Bone marrow (tissue), 2 donors: ENCODE measurements at places on chromosomes 13 and 19.

DNA sequence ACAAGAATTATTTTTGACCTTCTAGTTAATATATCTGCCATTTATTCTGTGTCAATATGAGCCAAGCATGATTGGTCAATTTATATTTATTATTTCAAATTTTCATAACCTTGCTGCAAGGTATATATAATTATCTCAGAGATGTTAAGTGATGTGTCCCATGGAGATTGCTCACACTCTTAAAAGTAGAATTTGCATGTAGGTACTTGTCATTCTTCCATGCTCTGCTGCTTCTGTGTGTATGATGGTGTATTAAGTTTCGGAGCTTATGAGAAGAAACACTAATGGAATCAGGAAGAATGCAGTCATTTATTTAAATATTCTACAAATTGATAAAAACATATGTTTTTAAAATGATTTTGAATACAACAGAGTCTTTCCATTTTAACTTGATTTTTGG, 586.8 kb upstream of the MIR17HG start:
- DNase-seq: no peak

DNA sequence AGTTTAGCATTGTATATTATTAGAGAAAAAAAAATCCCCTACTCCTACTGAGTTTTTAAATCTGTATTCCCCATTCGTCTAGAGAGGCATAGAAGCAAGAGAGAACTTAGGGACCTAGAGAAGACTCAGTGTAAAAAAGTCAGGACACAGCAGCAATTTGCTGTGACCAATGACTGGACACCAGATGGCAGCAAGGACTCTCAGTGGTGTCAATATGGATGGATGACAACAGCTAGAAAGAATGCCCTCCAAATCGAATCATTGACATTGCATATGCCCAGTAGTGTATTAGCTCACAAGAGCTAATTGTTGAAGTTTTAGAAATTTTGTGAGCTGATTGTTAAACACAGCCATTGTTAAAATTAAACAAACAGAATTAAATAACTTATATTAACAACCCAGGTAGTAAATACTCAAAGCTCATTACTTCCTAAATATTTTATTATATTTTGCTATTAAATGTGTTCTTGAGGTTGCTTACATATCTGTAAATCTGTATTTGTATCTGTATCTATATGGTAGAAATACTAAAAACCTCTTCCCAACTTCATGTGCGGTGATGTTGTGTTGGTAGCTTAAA, 43.9 kb downstream of the SIAH3 start:
- DNase-seq: peak; percentile 27

DNA sequence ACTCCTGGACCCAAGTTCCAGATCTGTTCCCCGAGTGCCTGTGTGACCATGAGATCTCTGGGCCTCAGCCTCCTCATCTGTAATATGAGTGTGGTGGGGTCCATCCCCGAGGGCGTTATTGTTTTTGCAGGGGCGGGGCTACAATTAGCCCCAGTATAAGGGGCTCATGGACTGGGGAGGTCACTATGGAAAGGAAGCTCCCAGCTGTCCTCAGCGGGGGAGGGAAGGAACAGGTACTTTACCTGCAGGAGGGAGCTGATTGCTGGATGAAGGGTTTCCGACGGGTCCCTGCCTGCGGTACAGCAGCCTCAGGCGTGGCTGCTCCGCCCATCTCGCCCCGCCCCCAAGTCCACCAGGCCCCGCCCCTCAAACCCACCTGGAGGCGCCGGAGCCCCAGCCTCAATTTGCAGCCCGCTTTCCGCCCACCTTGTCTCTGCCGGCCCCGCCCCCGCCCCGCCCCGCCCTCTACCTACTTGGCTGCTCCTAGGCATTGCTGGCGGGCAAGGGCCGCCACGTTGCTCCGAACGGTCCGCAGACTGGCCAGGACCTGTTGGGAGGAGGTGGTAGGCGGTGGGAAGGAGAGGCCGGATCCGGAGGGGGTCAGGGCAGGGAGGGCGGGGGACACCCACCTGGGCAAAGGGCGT, 5.5 kb downstream of the PDE4C start:
- no peak for DNase-seq

- no peak for DNase-seq
These were observed 5.5 kb downstream of the MKNK2 start for GRCh38 chr19:2045501-2046045.

GRCh38 chr13:111846391-111847159, 220.4 kb upstream of the SOX1 start:
- no peak for DNase-seq

DNA sequence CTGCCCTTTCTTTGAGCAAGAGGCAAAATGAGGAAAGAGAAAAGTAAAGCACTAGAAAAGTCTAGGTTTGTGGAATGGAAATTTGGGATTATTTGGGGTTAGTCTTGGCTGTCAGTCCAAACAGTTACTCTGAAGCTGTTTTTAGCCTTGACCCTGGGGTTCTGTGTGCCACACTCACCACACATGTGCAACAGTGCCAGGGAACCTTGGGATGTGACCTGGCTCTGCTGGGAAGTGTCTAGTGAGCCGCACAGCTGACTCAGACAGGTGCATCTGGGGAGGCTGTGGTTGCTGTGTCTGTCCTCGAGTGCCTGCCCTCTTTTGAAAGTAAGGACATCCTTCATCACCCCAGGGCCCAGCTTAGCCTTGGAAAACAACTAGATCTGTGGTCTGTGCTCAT, 15.8 kb downstream of the MICOS13 start:
- no peak for DNase-seq

GRCh38 chr19:17716309-17716929, 2.9 kb upstream of the MAP1S start:
- DNase-seq: no peak
